ENCODE measurements at places on chromosomes 11 and 22.
A peak's percentile ranks its signal among the peaks of the same experiment; 100 is the strongest.

DNA sequence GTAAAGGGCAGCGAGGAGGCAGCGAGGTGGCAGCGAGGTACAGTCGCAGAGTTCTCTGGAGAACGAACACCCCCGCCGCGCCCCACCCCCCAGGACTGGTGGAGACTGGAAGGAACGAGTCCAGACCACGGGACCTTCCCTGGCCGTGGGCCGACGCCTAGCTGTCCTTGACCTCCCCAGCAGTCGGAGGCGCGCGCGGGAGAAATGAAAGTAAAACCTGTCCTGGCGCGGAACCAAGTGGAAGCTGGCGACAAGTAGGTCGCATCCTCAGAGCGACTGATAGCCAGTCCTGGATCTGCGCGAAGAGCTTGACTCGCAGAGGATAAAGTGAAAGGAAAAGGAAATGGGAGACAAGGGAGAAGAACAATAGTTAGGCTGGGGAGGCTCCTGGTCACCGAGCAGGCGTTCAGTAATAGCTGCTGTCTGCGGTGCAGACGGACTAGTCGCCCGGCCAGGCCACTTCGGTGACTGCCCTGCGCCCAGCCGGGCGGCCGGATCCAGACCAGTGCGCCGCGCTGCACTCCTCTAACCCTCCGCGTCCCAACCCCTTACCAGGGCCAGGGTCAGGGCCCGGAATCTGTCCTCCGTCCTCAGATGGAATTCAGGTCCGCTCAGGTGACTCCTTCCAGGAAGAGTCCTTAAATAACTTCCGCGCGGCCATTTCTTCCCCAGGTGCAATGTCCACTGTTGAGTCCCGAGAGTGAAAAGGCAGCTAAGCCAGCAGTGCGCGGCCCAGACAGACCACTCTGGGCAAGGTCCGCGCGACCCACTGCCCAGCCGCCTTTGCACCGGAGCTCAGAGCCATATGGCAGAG, 1.9 kb upstream of the ADM start:
- peak; percentile 67 for DNase-seq

- no peak for DNase-seq
These were observed 333.3 kb downstream of the FAT3 start for GRCh38 chr11:92557879-92558278.

GRCh38 chr11:61532134-61533038, 23.8 kb downstream of the LRRC10B start:
- peak; percentile 57 for DNase-seq

DNA sequence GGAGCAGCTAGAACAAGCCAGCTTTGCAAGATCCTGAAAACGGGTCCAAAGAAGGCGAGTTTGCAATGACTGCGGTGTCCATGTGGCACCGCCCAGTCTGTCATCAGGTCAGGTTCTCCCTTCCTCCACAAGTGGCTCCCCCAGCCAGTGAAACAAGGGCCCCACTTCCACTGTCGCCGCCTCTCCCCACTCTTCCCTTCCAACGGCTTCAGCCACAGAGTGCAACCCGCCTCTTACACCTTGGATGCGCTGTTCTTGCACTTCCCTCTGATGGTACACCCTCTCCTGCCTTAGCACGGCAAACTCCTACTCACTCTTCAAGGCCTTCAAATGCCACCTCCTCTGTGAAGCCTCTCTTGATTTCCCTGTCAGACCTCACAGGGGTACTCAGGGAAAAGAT, 10.8 kb upstream of the TCF20 start:
- DNase-seq, result no peak

GRCh38 chr22:21593406-21594232, 26.1 kb downstream of the UBE2L3 start:
- DNase-seq, result no peak

GRCh38 chr11:7220636-7221035, 31.1 kb upstream of the SYT9 start:
- no peak for DNase-seq

GRCh38 chr22:46239261-46240048, 10.6 kb downstream of the CDPF1 start:
- DNase-seq, result no peak

GRCh38 chr11:20110908-20111669, 49.2 kb downstream of the DBX1 start:
- peak; percentile 62 for DNase-seq
